ENCODE measurements at places on chromosomes 4 and X. TPM values are rescaled to one million over a fixed set of nuclear protein-coding genes. Genes with fewer than 3 reads are reported as not detected.
A peak's percentile ranks its signal among the peaks of the same experiment; 100 is the strongest.

DNA sequence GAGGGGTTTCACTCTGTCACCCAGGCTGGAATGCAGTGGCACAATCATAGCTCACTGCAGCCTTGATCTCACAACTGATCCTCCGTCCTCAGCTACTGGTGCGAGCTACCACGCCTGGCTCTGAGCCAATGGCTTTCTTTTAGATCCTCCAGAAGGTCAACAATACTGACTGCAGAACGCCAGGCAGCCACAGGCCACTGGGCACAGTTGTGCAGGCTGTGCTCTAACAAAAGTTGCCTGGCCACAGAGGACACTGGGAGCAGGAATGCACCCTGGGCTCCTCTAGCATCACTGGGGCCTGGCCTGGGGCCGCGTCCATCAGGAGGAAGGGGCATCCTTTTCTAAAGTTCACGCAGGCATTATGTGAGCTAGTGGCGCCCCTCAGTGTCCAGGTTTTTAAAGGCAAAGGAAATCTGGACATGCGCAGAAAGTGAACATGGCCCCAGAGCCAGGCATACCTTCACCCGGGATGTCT is 14.9 kb upstream of the PORCN start:
- no peaks in the 10 kb centered on the region for H3K36me3 ChIP-seq
- H3K27ac ChIP-seq = no peak overlapping the region
- no peaks in the 10 kb centered on the region for H3K4me1 ChIP-seq
- DNase-seq = peak; percentile 41
- no peak overlapping the region for H3K4me3 ChIP-seq

DNA sequence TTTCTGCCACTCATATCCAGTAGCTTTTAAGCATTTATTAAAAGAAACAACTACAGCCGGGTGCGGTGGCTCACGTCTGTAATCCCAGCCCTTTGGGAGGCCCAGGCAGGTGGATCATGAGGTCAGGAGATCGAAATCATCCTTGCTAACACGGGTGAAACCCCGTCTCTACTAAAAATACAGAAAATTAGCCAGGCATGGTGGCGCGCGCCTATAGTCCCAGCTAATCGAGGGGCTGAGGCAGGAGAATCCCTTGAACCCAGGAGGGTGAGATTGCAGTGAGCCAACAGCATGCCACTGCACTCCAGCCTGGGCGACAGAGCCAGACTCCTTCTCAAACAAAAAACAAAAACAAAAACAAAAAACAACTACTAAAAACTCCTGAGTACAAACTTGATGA is 119.8 kb downstream of the EPHA5 start:
- no peaks in the 10 kb centered on the region for H3K27me3 ChIP-seq
- H3K4me3 ChIP-seq = no peak overlapping the region
- H3K4me1 ChIP-seq = no peaks in the 10 kb centered on the region
- no peak overlapping the region for H3K27ac ChIP-seq
- no peaks in the 10 kb centered on the region for H3K36me3 ChIP-seq

DNA sequence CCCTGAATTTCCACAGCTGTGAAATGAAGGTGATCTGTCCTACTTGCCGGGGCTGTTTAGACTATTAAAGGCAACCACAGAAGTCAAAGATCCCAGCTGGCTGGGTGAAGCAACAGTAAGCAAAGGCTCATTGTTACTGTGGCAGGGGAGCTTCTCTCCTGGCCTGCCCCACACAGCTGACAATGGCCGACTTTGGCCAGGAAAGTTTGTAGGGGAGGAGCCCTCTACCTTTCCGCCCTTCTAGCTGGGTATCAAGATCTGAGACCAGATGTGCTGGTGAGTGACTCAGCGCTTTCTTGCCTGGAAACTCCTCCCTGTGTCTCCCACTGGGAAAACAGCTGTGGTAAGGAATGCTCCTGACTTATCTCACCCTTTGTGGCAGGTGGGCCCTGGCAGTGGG is 21.1 kb downstream of the RASSF6 start:
- H3K27me3 ChIP-seq = no peaks in the 10 kb centered on the region
- no peaks in the 10 kb centered on the region for H3K4me1 ChIP-seq
- H3K27ac ChIP-seq = no peak overlapping the region
- no peak for DNase-seq

GRCh38 chr4:183989931-183990330 is 84.8 kb downstream of the STOX2 start:
- H3K4me3 ChIP-seq = no peak overlapping the region
- H3K27ac ChIP-seq = no peak overlapping the region
- DNase-seq = no peak
- H3K4me1 ChIP-seq = no peaks in the 10 kb centered on the region

DNA sequence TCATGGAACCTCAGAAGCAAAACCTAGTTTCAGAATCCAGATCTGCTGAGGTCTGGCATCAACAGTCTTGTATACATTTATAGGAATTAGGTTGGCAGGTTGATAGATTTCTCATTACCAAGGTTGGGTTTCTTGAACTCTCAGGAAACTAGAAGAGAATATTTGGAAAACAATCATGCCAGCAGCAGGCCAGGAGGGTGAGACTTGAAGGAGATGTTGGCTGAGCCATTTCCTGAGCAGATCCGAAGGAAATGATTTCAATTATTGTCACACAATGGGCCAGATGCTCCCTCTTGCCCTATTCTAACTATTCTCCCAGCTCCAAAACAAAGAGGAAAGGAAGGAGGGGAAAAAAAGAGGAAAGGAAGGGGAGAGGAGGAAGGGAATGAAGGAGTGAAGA is 45.2 kb downstream of the SHROOM4 start:
- H3K4me3 ChIP-seq = no peak overlapping the region
- H3K27ac ChIP-seq = no peak overlapping the region
- H3K36me3 ChIP-seq = no peaks in the 10 kb centered on the region
- no peaks in the 10 kb centered on the region for H3K4me1 ChIP-seq
- DNase-seq = no peak

DNA sequence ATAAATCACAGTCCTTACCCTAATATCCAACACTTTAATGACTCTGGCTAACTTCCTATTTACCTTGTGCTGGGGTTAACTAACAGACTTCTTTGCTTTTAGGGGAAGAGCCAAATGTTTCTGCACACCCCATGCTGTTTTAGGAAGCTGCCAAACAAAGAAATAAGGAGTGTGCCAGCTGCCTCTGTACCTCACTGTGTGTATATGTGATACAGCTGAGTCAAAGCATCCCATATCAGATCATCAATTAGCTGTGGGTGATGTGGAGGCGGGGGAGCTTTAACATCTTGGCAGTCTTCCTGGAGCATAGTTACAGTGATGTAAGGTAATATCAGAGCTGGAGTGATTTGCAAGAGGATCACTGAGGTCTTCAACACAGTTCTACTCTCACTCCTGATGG is 95.4 kb downstream of the COL25A1 start:
- peaks cover 2% of the 10 kb centered on the region for H3K27me3 ChIP-seq
- no peak overlapping the region for H3K4me3 ChIP-seq
- DNase-seq = no peak
- no peak overlapping the region for H3K27ac ChIP-seq

DNA sequence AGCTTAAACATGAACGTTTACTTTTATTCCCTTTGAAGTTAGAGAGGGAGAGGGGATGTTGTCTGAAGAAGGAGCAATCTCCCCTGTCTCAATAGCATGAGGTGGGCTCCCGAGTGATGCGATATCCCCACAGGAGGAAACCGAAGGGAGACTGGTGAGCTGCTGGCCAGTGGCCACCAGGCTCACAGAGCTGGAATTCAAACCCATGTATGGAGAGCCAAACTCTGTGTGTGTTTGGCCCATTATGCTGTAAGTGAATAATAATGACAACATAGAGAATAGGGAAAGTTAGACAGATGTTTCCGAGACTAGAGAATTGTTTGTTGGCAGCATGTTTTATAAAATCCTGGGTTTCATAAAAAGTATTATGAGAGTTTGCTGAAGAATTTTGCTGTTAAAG is 66.1 kb upstream of the CLNK start:
- no peak overlapping the region for H3K4me3 ChIP-seq
- peaks cover 3% of the 10 kb centered on the region for H3K27me3 ChIP-seq
- no peaks in the 10 kb centered on the region for H3K36me3 ChIP-seq
- H3K4me1 ChIP-seq = no peaks in the 10 kb centered on the region

GRCh38 chr4:156771171-156771837 is 200.3 kb downstream of the PDGFC start:
- no peak for DNase-seq
- H3K4me1 ChIP-seq = no peaks in the 10 kb centered on the region
- H3K27ac ChIP-seq = no peak overlapping the region
- H3K4me3 ChIP-seq = no peak overlapping the region

- H3K27me3 ChIP-seq = no peaks in the 10 kb centered on the region
- no peak for DNase-seq
- no peak overlapping the region for H3K4me3 ChIP-seq
- no peak overlapping the region for H3K27ac ChIP-seq
- no peaks in the 10 kb centered on the region for H3K36me3 ChIP-seq
Measured at GRCh38 chrX:74458736-74459135, 37.4 kb downstream of the SLC16A2 start.

DNA sequence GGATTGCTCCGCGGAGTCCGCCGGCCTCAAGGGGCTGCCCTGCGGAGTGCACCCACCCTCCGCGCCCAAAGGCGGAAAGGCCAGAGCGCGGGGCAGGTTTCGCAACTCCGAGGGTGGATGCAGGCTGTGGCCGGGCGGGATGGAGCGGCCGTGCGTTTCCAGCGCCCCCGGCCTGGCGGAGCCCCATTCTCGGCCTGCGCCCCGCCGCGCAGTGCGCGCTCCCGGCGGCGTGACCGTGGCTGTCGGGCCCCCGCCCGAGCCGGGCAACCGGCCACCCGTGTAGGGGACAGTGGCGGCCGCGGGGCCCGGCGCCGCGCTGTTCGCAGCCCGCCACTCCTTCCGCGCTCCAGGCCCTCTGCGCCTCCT is 331 bp downstream of the SETD7 start:
- H3K4me3 ChIP-seq = peak overlapping the region; percentile 93
- H3K27me3 ChIP-seq = peaks cover 11% of the 10 kb centered on the region
- H3K4me1 ChIP-seq = peaks cover 46% of the 10 kb centered on the region
- peaks cover 4% of the 10 kb centered on the region for H3K36me3 ChIP-seq

- no peak for DNase-seq
- H3K4me1 ChIP-seq = no peaks in the 10 kb centered on the region
- no peak overlapping the region for H3K27ac ChIP-seq
- H3K36me3 ChIP-seq = no peaks in the 10 kb centered on the region
Measured at GRCh38 chr4:28523681-28524190, 1663.1 kb downstream of the STIM2 start.

DNA sequence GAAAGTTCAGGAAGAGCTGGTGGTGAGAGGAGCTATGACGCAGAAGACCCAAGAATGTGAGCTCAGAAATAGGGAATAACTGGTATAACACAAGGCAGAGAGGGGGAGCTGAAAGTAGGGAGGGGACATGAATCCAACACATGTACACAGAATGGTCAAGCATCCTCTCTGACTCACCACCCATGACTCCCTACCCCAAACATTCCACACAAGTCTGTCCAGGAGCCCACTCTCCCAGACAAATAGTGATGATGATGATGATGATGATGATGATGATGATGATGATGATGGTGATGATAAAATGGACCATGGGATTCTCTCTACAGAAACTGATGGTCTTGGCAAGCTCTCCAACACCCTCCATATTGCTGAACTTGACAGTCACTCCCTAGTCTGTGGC is 46.4 kb downstream of the NAT8L start:
- peaks cover 5% of the 10 kb centered on the region for H3K27me3 ChIP-seq
- H3K4me1 ChIP-seq = peaks cover 9% of the 10 kb centered on the region

- no peaks in the 10 kb centered on the region for H3K36me3 ChIP-seq
- no peak for DNase-seq
- no peaks in the 10 kb centered on the region for H3K4me1 ChIP-seq
- peaks cover 5% of the 10 kb centered on the region for H3K27me3 ChIP-seq
- H3K27ac ChIP-seq = no peak overlapping the region
Measured at GRCh38 chr4:184150102-184150839, 67.4 kb downstream of the ENPP6 start.

DNA sequence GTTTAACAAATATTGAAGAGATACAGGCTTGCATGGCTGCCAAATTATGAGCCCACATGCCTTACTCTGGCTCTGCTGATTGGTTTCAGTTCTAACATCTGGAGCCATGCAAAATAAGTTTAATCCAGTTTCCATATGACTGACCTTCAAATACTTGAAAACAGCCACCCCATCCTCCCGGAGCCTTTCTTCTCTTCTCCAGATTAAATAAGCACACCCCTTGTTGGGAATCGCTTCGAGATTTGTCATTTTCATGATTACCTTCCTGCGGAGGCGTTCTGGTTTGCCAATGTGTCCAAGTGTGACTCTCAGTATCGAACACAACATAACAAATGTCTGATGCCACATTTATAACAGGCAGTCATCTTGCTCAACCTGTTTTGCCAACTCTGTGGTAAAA is 101.6 kb upstream of the JADE1 start:
- no peaks in the 10 kb centered on the region for H3K36me3 ChIP-seq
- no peak for DNase-seq
- H3K4me3 ChIP-seq = no peak overlapping the region
- peaks cover 2% of the 10 kb centered on the region for H3K27me3 ChIP-seq

DNA sequence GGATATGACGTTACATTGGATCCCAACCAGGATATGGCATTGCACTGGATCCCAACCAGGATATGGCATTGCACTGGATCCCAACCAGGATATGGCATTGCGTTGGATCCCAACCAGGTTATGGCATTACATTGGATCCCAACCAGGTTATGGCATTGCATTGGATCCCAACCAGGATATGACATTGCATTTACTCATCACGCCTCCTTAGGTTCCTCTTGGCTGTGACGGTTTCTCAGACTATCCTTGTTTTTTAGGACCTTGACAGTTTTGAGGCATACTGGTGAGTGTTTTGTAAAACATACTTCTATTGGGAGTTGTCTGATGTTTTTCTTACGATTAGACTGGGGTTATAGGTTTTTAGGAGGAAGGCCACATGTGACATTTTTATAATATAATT is 5.4 kb upstream of the ACSL1 start:
- no peak for DNase-seq
- no peaks in the 10 kb centered on the region for H3K27me3 ChIP-seq
- H3K27ac ChIP-seq = no peak overlapping the region
- H3K4me3 ChIP-seq = no peak overlapping the region
- H3K36me3 ChIP-seq = no peaks in the 10 kb centered on the region

- no peaks in the 10 kb centered on the region for H3K27me3 ChIP-seq
- no peak overlapping the region for H3K4me3 ChIP-seq
- H3K36me3 ChIP-seq = no peaks in the 10 kb centered on the region
- no peak overlapping the region for H3K27ac ChIP-seq
- H3K4me1 ChIP-seq = no peaks in the 10 kb centered on the region
Measured at GRCh38 chr4:62644372-62644771, 1444.2 kb downstream of the ADGRL3 start.

GRCh38 chrX:10665681-10666080 is 45.3 kb upstream of the MID1 start:
- H3K4me3 ChIP-seq = no peak overlapping the region
- no peaks in the 10 kb centered on the region for H3K27me3 ChIP-seq
- no peak for DNase-seq
- H3K4me1 ChIP-seq = no peaks in the 10 kb centered on the region

GRCh38 chrX:22351966-22352365 is 79.3 kb downstream of the CBLL2 start:
- no peak for DNase-seq
- no peak overlapping the region for H3K27ac ChIP-seq
- H3K4me3 ChIP-seq = no peak overlapping the region
- no peaks in the 10 kb centered on the region for H3K27me3 ChIP-seq
- H3K36me3 ChIP-seq = no peaks in the 10 kb centered on the region

The NPY5R gene
- not detected for total RNA-seq

The MANBA gene
- total RNA-seq = 14.5 TPM

The HHIP gene
- total RNA-seq = not detected

The CXCR3 gene
- 42.4 TPM for total RNA-seq

The TCEAL7 gene
- not detected for total RNA-seq

The CT45A9 gene
- total RNA-seq = not detected

The FGD1 gene
- 0.07 TPM for total RNA-seq

The LEF1 gene
- total RNA-seq = 178 TPM

The TRPC3 gene
- 0.13 TPM for total RNA-seq

The RTL9 gene
- total RNA-seq = not detected

The FHIP1A gene
- 0.76 TPM for total RNA-seq

The GPR78 gene
- not detected for total RNA-seq

The UGT2B10 gene
- not detected for total RNA-seq

Data from activated CD8-positive, alpha-beta T cell treated with anti-CD3 and anti-CD28 coated beads for 36 hours (primary cell).